ENCODE measurements at places on chromosomes 6 and 20.

- DNase-seq = no peak
Observed at GRCh38 chr20:47814632-47815415, 29.5 kb upstream of the SULF2 start.

- DNase-seq = no peak
Observed at GRCh38 chr6:105397987-105398386, 4.9 kb downstream of the PREP start.

- no peak for DNase-seq
Observed at GRCh38 chr6:13327691-13328075, 654 bp downstream of the TBC1D7 start.

DNA sequence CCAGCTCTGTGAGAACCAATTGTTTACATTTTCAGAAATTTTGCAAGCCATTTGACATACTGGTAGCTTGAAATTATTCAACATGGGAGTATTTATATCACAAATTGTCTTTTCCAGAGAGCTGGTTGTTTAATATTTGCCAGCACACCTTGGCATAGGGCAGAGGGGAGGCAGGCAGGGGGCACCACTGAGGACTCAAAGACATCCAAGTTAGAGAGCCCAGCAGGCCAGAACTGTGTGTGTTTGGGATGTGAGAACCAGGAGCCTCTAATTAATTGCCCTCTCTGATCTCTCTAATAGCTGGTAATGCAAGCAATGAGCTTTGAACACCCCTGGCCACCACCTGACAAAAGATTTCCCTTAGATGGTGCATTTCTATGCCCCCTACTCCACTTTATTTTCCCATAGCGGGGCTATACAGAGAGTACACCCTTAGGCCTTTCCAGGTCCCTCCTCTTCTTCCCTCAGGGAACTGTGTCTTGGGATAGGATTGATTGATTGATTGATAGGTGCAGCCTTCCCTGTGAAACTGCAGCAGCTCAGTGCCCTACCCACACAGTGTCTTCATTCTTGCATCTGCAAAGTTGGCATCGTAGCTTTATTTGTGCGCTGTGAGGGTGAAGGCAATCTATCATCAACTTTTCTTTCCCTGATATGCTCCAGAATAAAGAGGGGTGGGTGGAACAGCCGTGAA lies 29.2 kb downstream of the MOCS1 start:
- DNase-seq = no peak

DNA sequence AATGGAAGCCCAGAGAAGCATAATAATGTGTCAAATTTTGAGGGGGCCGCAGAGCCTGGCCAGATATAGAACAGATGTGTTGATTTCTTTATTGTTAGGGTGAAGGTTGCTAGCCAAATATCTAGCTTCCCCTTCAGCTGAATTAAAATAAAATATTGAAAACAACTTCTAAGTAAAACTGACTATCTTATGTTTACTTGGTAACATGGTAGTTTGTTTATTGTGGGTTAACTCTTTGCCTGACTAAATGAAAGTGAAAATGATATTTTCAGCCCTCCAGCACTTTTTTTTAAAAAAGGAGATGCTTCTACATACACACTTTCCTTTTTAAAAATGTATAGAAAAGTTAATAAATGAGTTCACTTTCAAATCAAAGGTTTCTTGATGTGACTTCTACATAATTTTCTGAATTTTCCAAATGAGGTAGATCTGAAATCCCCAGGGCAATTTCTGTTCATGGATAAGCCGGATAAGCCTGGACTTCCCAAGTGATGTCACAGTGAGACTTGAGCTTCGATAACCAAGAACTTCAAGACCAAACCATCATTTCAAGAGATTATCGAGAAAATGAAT lies 172.1 kb upstream of the OLIG3 start:
- no peak for DNase-seq

DNA sequence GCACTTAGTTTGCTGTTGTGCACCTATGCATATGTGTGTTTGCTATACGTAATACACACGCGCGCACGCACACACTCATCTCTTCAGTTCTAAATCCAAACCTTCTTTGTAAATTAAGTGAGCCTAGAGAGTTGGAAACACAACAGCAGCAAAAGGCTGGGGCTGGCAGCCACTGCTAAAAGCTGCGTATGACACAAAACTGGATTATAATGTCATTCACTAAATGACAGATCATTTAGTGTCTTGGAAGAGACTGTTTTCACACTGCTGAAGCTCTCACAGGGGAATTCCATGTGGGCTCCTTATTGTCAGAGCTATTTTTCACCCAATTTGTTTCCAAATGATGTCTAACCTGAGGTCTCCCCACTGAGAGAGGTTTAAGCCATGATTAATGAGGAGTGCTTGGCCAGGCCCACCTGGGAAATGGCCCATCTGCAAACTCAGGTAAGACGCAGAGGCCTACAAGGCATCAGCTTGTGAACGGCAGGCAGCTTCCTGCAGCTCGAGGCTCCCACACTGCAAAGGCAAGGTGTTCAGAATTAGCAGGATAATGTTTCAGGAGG lies 94.2 kb downstream of the OLIG3 start:
- DNase-seq = no peak
